ENCODE measurements at places on chromosomes 7 and 10.
A peak's percentile ranks its signal among the peaks of the same experiment; 100 is the strongest.

- DNase-seq: no peak
Observed at GRCh38 chr7:82410461-82410860, 33.1 kb downstream of the CACNA2D1 start.

- no peak for DNase-seq
Observed at GRCh38 chr7:100465702-100466311, 1.7 kb upstream of the SPACDR start.

GRCh38 chr10:76404531-76404930 lies 973.1 kb downstream of the LRMDA start:
- no peak for DNase-seq

GRCh38 chr7:31811650-31812461 lies 124.8 kb downstream of the PPP1R17 start:
- DNase-seq: no peak

DNA sequence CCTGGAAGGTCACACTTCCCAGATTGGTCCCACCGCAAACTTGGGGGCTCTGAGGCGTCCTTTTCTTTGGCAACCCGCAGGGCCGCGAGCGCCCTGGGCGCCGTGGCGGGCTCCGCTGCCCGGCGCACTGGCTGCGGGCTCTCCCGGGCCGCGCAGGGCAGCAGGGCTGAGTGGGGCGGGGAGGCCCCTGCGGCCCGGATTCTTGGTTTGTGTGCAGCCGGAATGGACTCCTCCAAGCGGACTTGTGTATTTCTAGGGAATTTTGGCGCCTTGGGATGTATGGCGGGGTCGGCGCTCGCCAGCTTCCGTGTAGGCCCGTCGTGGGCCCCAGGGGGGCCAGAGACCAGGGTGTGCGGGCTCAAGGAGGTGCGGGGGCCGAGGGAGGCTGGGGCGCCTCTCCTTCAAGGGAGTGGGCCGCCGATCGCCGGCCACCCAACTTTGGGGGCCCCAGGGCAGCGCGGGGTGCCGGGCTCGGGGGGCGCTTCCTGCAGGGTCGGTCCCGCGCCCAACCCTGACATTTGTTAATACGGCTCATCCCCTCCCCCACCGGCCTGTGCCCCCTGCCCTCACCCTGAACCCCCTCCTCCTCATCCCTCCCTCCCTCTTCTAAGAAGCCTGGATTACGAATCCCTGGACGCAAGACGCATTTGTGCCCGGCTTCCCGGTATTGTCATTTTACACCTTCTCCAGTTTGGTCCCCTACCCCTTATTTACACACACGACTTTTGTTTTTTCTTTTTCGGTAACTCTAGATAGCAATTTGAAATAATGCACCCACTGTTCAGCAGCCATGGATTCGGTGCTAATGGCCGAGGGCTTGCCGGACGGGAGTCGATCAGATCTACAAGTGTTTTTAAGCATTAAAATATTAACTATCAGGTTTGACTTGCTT lies 2.5 kb downstream of the TCF7L2 start:
- DNase-seq: peak; percentile 11

DNA sequence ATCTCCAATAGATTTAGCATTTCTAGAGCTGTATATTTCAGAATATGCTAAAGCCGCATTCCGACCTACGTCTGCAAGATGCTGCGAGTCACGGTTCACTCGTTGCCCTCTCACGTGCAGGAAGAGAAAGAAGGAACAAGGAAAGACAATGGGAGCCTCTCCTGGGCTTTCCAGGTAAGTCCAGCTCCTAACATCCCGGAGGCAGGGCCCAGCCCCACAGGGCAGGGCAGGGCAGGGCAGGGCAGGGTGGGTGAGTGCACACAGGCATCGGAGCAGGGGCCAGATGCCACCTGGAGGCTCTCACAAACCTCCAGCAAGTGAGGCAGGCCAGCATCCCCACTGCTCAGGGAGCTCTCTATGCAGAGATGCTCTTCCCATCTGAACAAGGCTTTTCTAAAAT lies 50.8 kb downstream of the VOPP1 start:
- no peak for DNase-seq

GRCh38 chr7:22219036-22219435 lies 137.9 kb downstream of the RAPGEF5 start:
- DNase-seq: no peak

GRCh38 chr7:130281260-130281659 lies 11.7 kb upstream of the CPA4 start:
- no peak for DNase-seq

DNA sequence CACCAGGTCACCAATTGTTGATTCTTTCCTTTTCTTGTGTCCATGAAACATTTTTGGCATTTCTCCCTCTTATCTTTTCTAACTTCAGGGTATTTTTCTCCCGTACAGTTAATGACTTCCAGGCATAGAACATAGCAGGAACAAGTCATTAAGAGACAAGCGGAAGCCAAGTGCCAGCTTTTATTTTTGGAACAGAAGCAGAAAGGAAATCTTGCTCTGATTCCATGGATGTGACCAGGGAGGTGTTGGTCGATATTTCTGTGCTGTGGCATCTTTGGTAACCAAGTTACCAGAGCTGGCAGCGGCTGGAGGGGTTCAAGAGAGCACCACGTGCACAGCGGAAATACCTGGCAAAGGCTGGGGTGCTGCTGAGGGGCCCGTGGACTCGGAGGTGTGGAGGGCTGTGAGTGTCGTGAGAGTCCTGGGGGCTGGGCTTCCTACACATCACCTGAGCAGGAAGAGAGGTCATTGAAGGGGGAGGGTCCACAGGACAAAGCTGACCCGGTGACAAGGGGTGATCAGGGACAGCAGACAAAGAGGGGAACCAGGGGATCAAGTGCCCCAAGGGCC lies 1.8 kb downstream of the LLCFC1 start:
- DNase-seq: no peak

GRCh38 chr10:59670269-59670668 lies 39.4 kb downstream of the SLC16A9 start:
- DNase-seq: no peak

Measured in stimulated activated naive CD8-positive, alpha-beta T cell treated with anti-CD3 and anti-CD28 coated beads, Interleukin-15, Interleukin-2, amounts not matched to agents 100 U/mL and 50 U/mL, for 24 hours (primary cell).